Stimulated activated CD8-positive, alpha-beta memory T cell treated with anti-CD3 and anti-CD28 coated beads, Interleukin-4, amount 100 ng/mL, for 1 hour (primary cell): ENCODE measurements at places on chromosomes 5 and 9.

DNA sequence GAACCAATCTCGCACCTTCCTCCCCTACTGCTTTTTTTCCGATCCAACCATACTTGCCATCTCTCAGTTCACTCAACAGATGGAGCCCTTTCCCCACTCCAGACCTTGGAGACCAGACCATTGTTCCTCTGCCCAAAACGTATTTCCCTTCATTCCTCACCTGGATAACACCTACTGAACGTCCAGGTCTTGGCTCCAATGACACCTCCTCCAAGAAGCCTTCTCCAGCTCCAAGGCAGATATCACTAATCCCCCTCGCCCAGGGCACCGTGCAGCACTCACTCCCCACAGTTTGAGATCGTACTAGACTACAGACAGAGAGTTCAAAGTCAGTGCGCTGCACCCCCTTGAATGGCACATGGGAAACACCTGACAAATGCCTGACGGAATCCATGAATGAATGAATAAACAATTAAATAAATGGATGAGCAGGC, 47.1 kb upstream of the AKNA start:
- no peak for DNase-seq

GRCh38 chr5:67089200-67089725, 107.3 kb downstream of the CD180 start:
- DNase-seq, result no peak

DNA sequence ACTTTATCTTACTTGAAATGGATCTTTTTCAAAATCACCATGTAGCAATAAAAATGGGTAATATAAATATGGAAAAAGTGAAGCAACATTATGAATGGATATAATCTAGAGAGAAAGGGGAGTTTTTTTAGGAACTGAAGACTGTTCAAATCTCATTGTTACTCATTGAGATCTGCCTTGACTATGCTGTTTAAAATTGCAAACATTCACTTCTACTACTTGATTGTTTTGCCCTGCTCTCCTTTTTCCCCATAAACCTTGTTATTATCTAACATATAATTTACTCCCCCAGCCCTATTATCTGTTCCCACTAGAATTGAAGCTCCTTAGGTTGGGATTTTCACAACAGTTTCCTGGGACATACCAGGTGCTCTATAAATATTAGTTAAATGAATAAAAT, 22.0 kb downstream of the PAM start:
- no peak for DNase-seq

- DNase-seq, result no peak
Measured at GRCh38 chr9:78298046-78298765, 1.3 kb downstream of the PSAT1 start.

GRCh38 chr5:59327191-59327980, 566.1 kb downstream of the PDE4D start:
- no peak for DNase-seq

DNA sequence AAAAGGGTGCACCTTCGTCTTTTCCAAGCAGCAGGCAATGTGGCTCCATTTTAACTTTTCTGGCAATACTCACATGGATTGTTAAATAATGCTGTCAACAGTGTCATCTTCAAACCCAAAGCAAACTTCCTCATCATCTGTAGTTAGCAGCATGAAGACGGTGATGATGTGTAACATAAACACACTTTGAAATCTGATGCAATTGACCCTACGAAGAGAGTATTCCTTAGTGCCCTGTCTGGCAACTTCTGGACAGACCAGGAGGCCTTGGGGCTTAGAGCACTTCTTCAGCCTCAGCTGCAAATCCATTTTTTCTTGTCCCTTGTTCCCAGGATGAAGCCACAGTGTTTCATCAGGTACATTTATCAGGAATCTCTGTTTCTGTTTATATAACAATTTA, 149.1 kb downstream of the GHR start:
- DNase-seq, result no peak

DNA sequence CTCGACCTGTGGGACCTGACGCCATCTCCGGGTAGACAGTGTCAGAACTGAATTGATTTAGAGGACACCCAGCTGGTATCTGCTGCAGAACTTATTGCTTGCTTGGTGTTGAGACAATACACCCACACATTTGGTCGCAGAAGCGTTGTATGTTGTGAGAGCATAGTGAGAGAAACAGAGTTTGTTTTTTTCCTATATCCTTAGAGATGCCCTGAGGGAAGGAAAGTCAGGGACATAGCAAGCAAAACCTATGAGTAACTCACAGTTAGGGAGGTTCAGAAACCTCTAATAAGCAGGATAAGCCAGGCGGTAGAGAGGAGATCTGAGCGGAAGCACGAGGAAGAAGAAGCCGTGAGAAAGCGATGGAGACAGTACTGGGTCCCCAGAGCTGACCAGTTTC, 59.8 kb downstream of the PTCD2 start:
- DNase-seq, result no peak

- no peak for DNase-seq
Measured at GRCh38 chr9:121902461-121903135, 190.5 kb downstream of the TTLL11 start.

DNA sequence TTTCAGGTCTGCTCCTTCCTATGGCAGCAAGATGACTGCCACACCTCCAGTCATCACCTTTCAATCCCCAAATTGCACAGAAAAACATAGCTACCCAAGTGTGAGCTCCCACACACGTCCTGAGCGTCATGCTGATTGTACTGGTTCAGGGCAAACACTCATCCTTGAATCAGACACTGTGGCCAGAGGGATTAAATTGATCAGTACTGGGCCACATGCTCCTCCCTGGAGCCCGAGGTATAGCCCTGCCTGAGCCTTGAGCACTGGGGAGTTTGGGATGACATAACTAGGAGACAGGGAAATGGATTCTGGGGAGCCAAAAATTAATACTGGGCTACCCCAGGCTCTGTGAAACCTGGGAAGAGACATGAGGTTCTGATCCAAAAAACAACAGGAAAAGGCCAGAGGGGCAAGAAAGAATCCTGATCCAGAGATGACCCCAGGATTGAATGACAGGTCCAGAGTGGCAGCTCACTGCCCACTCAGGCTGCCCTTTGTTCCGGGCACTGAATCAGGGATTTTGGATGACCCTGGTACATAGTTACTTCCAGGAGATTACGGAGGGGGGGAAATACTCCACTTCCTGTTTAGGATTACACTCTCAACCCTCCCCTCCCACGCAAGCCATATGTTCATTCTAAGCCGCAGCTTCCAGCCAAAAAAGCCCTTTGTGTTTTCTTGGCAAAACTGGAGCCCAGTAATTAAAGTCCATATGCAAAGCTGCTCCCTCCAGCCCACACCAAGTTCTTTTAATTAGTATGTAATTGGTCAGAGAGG, 141.6 kb upstream of the SPRY4 start:
- DNase-seq, result no peak

DNA sequence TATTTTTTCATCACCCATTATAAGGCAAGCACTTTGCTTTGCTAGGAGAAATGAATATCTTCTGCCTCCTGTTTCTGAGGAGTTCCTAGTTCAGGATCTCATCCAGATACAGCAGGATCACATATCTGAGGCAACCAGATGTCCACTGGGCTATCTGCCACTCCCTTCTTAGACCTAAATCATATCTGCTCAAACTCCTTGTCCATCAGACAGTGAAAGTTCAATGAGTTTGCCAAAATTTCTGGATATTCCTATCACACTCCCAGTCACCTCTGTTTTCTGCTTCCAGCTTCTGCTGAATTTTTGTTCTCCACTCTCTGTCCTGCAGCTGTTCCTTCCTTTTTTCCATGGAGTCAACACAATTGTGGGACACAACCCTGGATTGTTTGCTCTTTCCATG, 54.2 kb upstream of the BASP1 start:
- no peak for DNase-seq

- DNase-seq, result no peak
Measured at GRCh38 chr9:87180361-87180760, 233.1 kb upstream of the GAS1 start.

DNA sequence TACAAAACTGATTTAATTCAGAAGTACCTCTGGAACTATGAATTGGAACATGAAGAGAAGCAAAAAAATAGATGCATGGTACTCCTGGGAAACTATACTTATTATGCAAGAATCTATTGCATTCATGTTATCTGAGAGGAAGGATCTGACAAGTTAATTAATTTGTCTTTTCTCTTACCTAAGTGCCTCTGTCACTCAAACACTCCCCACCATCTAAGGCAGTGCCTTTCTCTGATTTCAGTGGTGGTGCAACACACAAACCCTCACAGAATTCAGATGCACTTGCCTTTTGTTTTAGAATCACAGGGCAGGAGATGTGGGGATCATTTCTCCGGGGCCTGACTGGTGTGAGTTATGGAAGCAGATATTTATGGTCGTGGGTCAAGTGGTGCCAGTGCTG, 52.5 kb upstream of the C9orf72 start:
- DNase-seq, result no peak
